Stimulated activated CD8-positive, alpha-beta memory T cell treated with anti-CD3 and anti-CD28 coated beads, Interleukin-2, amount 100 ng/mL, for 1 hour (primary cell): ENCODE measurements at places on chromosomes 1 and 21.

DNA sequence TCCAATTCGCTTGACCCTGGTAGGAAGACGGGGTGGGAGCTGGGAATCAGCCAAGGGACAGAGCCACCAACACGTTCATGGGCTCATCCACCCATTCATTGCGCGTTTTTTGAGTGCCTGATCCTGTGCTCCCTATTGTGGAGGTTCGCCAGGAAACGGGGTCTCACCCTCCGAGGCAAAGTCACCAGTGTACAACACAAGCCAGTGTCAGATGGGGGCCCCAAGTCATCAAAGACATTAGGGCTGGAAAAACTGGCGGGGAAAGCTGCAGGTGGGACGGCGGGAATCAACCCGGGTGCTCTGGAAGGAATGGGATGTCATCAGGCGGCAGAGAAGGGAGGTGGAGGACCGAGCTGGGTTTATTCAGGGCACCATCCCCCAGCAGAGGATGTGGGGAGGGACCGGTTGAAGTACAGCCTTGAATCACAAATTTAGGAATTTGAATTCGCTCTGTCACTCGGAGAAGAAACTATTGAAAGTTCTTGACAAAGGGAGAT lies 667 bp upstream of the NID1 start:
- no peak for DNase-seq

DNA sequence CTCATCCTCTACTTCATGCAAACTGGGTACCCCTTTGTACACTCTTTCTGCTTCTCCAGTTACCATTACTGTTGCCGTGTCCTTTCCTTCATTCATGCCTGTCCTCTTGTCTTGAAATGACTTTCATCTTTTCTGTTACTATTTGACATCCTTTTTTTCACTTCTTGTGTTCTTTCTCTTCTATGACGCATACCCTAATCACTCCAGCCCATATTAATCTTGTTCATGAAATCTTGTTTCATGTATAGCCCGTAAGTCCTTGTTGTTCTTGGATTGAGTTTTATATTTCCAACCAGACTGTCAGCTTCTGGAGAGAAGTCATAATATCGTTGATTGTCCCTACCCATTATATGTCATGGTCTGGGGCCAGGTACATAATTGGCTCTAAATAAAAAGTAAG lies 126.1 kb downstream of the NOS1AP start:
- DNase-seq = no peak

DNA sequence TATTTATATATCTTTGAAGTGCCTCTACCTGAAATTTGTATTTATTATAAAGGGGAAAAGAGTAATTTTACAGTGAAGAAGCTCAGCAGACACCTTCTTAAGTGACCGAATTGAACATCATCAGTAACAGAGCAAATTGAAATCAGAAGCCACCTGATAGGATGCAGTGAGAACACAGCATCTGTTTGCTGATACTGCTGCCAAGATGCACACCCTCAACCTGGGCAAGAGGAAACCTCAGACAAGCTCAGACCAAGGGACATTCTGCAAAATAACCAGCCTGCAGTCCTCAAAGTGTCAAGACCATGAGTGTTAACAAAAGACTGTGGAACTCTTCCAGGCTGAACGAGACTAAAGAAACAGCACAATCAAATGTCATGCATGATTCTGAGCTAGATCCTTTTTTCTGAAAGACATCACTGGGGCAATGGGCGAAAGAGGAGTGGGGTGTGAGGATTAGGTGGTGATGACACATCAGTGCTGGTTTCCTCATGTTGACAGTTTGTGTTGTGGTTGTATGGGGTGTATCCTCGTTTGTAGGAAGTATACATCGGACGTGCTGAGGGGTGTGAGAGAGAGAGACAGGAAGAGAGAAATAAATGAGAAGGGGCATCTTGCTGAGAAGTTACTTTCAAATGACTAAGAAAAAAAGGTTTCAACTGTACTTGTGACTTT lies 103.7 kb downstream of the ABCA4 start:
- no peak for DNase-seq

DNA sequence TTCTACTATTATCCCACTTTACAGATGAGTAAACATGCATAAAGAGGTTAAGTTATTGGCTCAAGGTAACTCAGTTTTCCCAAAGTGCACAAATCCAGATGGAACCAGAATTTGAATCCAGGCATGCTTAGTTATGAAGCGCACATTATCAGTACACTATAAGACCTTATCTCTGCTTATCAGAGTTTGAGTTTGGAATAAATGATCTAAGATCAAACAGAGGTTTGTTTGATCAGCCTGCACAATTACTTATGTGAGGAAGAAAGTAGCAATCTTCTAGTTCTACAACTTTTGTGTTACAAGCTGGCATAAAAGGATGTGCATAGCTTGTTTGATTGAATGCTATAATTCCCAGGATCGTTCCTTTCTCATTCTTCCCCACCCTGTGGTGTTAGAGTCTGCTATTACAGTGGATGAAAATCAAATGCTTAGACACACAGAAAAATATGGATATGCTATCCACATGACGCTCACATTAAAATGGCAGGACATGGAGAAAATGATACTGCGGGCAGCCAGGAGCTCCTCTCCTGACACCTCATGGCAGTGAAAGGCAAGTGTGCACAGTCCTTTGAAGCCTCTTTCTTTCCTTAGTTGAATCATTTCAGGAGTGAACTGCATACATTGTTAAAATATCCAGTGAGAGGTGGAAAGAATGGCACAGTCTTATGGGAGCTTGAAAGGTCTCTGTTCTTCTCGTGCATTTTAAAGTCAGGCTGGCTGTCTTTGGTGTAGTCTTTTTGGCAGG lies 23.9 kb upstream of the PBX1 start:
- DNase-seq = no peak

DNA sequence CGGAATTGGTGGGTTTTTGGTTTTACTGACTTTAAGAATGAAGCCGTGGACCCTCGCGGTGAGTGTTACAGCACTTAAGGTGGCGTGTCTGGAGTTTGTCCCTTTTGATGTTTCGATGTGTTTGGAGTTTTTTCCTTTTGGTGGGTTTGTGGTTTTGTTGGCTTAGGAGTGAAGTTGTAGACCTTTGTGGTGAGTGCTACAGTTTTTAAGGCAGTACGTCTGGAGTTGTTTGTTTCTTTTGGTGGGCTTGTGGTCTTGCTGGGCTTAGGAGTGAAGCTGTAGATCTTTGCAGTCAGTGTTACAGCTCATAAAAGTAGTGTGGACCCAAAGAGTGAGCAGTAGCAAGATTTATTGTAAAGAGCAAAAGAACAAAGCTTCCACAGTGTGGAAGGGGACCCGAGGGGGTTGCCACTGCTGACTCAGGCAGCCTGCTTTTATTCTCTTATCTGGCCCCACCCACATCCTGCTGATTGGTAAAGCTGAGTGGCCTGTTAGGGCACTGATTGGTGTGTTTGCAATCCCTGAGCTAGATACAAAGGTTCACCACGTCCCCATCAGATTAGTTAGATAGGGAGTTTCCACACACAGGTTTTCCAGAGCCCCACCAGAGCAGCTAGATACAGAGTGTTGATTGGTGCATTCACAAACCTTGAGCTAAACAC lies 20.9 kb downstream of the HENMT1 start:
- peak; percentile 14 for DNase-seq

DNA sequence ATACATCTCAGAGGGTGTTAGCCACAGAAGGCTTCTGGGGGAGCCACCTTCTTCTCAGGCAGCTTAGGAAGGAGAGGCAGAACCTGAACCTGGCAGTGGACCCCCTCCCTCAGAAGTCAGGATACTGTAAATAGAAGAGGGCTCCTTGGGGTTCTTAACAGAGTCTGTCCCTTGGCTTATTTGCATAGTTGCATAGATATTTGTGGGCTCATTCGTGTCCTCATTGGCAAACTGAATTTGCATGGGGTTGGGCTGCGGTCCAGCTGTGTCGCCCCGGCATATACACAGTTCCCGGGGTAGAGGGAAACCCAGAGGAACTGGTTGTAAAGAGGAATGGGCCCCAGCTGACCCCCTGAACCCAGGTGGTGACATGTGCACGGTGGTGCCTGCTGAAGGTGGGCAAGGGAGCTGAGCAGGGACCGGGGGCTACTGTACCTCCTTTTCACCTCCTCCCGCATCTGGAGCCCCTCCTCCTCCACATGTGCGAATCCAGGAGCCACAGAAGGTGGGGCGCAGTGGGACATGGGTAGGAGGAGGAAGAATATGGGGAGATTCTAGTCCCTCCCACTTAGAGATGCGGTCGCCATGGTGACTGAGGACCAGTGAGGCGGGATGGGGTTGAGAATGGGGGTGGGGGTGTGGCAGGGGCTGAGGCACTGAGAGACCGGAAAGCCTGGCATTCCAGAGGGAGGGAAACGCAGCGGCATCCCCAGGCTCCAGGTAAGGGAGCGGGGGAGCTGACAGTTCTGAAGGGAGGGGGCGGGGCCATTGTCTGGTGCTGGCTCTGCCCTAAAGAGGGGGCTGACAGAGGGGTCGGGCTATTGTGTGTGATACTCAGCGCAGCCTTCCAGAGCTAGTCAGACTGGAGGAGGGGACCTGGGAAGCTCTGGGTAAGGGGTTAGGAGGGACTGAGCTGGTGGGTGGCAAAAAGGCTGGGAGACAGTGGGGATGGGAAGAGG lies 3.7 kb upstream of the SEMA4A start:
- no peak for DNase-seq

DNA sequence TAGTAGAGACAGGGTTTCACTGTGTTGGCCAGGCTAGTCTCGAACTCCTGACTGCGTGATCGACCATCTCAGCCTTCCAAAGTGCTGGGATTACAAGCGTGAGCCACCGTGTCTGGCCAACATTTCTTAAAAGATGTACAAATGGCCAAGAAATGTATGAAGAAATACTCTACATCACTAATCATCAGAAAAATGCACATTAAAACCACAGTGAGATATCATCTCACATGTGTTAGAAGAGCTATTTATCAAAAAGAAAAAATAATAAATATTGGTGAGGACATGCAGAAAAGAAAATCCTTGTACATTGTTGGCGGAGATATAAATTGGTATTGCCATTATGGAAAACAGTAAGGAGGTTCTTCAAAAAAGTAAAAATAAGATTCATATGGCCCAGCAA lies 33.6 kb upstream of the TNFSF18 start:
- no peak for DNase-seq

- no peak for DNase-seq
Observed at GRCh38 chr1:32818804-32819541, 1.5 kb downstream of the S100PBP start.
